ENCODE measurements at places on chromosomes 12 and 14. TPM values are rescaled to one million over a fixed set of nuclear protein-coding genes. Genes with fewer than 3 reads are reported as not detected.

GRCh38 chr14:34966413-34966812 is 16.4 kb upstream of the SRP54 start:
- DNase-seq: no peak

DNA sequence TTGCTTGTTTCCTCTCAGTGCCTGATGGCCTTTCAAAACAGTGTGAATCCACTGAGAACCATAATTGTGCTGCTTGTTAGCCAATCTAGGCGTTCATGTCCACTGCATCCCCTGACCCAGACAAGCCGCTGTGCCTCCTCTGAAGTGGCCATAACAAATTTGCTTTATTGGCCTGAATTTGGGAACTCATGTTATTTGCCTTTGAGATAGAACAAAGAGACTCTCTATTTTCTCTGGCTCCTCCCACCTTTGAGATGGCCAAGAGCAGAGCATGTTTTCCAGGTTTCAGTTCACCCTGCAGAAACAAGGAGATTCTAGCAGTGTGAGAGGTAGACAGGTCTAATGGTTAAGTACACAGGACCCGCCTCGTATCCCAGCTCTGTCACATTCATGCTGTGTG is 723.9 kb downstream of the MED13L start:
- DNase-seq: no peak

DNA sequence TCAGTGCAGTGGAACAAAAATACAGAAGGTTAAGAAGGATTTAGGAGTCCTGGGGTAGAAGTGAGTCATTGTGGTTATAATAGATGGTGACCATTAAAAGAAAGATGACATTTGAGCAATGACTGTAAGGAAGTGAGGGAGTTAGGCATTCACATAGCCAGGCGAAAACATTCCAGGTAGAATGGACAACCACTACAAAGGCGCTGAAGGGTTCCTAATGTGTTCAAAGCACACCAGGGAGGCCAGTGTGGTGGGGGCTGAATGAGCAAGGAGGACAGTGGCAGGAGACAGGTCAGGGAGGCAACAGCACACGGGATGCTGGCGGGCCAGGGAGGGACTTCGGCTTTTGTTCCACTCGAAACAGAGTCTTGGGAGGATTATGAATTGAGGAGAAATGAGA is 129.9 kb downstream of the NPAS3 start:
- DNase-seq: no peak

PDZRN4 gene
- 7.6 TPM for polyA plus RNA-seq

- DNase-seq: no peak
These were observed 69.2 kb upstream of the ETV6 start for GRCh38 chr12:11580125-11580751.

- DNase-seq: no peak
These were observed 113.7 kb downstream of the TRAFD1 start for GRCh38 chr12:112239020-112239419.

GRCh38 chr12:7008864-7009263 is 9.4 kb downstream of the LPCAT3 start:
- no peak for DNase-seq

DNA sequence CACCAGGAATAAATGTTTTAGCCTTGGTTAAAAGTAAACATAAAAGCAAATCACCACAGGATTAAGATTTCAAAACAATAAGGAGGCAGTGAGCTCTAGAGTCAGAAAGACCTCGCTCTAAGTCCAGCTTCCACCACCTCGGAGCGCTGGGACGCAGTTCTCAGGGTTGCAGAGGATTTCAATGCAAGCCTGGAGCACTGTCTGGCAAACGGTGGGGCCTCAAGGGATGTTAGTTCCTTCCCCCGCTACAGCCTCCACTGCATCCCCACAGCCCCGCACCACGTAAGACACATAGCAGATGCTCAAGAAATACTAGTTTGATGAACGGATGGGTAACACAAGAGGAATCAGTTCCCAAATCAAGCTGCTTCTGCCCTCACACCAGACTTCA is 39.3 kb upstream of the TMCC3 start:
- no peak for DNase-seq

NPAS3 gene
- 8.9 TPM for polyA plus RNA-seq

MSI1 gene
- polyA plus RNA-seq: 20.9 TPM

GRCh38 chr12:93876360-93876759 is 199.2 kb downstream of the CRADD start:
- DNase-seq: no peak

DNA sequence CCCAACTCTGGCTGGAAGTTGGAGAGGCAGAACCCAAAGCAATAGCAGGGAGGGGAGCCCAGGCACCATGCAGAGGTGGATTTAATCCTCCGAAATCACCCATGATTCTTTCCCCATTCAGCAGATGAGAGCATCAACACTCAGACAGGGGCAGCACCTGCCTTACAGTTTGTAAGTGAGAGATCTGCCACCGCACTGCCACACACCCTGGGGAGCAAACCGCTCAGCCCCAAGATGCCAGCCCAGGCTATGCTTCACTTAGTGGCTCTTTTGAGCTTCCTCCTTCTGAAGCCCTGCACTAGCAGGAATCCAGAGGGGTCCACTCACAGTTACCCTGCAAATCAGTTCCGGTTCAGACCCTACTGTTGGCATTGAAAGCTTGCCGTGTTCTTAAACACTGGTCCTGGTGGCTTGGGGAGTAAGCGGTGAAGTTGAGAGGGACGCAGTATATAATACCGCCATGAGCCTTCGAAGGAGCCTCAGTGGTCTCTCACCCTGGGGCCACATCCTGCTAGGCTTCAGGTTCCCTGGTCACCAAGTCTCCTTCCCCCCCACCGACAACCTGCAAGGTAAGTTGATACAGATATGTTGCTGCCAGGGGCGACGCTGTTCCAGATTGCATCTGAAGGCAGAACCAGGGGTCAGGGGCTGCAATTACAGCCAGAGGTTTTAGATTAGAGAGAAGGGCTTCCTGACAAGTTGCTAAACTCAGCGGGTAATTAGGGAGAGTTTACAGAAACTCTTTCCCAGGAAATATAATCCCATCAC is 72.0 kb upstream of the CCND2 start:
- DNase-seq: no peak

GRCh38 chr14:75454963-75455546 is 27.2 kb downstream of the JDP2 start:
- no peak for DNase-seq

CISTR gene
- not detected for polyA plus RNA-seq

DNA sequence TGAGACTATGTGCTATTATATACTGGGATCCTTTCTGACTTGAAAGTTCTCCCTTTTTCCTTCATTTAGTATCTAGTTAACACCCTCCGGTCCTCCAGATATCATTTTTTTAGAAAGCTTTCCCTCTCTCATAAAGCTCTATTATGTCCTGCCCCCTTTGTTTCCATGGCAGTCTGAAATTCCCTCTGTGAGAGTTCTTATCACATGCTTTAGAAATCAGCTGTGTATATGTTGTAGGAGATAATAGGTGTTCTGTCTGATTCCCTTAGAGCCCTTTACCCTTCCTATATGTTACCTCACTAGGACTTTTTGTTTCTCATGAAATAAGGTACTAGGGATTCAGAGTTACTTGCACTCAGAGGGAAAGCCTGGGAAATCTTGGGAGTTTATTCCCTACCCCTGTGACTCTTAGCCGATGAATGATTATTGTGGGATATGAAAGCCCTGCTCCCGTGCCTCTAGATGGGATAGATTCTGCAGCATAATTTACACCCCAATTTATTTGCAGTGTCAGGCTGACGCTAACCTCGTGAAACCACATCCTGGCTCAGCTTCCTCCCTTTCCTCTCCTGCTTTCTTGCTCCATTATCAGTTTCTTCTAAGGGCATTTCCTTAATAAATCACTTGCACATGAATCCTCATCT is 448.4 kb downstream of the MDGA2 start:
- DNase-seq: peak; percentile 32

ADSS1 gene
- 17.8 TPM for polyA plus RNA-seq

SIRT4 gene
- 4.5 TPM for polyA plus RNA-seq

DNA sequence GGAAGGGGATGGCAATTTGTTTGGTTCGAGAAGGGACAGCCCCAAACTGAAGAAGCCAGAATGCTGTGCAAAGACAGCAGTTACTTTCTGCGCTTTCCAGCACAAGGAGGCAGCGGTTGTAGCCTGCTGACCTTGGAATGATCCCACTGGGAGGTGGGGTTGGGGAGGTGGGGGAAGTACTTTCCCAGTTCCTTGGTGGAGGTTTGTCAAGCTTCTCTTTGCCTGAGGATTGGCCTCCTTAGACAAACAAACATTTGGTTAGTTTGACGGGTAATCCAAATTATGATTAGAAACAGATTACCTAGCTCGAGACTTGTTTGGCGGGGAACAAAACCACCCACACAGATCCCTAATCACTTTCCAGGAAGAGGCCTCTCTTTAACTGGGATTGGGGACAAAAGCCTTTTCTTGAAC is 79.1 kb upstream of the EGLN3 start:
- no peak for DNase-seq

SMCO3 gene
- 2.7 TPM for polyA plus RNA-seq

DNA sequence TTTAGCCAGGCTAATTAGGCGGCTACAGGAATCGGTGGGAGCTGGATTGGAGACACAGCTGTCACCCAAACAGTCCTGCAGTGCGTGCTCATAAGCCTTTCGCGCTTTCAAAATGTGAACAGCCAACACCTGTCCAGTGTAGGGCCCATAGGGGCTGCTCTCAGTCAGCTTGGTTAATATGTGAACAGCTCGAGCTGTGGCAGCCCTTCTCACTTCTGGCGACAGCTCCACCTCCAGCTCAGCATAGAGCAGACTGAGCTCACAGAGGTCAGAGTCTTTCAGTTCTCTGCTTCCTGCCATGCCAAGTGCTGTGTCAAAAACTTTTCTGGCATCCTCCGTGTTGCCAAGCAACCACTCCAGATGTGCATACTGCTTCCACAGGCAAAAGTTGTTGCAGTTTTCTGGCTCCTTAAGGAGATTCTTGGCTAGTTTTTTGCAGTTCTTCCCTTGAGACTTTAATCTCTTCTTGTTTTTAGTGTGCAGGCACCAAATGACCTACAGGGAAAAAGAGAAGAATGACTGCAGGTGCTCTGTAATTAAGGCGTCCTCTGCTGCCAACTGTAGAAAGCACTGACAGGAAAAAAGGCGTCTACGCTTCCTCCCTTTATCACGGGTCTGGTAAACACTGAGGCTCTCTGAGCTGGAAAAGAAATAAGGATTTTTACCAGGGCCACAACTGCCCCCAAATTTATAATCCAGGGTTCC is 32.5 kb downstream of the PSMC1 start:
- DNase-seq: no peak

GRCh38 chr14:57820581-57820980 is 45.3 kb downstream of the SLC35F4 start:
- DNase-seq: no peak
